ENCODE measurements at places on chromosomes 13 and 19.

GRCh38 chr13:99948907-99949678 is 22.5 kb downstream of the ZIC5 start:
- no peak for DNase-seq
- H3K4me3 ChIP-seq: no peak overlapping the region
- no peak overlapping the region for H3K27ac ChIP-seq

DNA sequence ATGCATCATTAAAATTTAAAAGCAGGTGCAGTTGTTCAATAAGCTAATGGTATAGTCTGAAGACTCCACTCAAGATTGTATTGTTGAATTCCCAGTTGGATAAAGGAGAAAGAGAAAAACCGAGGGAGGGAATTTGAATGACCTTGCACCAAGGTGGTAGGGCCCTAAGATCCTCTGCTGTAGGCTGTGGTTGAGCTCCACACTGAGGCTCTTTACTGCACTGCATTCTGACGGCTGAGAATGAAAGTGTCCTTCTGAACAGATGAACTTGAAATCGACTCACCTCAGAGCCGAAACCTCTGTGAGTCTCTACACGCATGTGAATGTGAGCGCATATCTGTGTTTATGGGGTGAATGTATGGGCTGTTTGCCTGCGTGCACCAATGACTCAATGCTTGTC is 388.9 kb upstream of the DACH1 start:
- H3K4me1 ChIP-seq: no peaks in the 10 kb centered on the region
- DNase-seq: no peak
- H3K4me3 ChIP-seq: no peak overlapping the region
- no peak overlapping the region for H3K27ac ChIP-seq
- H3K27me3 ChIP-seq: no peaks in the 10 kb centered on the region

GRCh38 chr13:31946091-31946770 is 85.3 kb upstream of the FRY start:
- H3K36me3 ChIP-seq: no peaks in the 10 kb centered on the region
- no peak overlapping the region for H3K27ac ChIP-seq
- H3K4me1 ChIP-seq: peaks cover 8% of the 10 kb centered on the region

DNA sequence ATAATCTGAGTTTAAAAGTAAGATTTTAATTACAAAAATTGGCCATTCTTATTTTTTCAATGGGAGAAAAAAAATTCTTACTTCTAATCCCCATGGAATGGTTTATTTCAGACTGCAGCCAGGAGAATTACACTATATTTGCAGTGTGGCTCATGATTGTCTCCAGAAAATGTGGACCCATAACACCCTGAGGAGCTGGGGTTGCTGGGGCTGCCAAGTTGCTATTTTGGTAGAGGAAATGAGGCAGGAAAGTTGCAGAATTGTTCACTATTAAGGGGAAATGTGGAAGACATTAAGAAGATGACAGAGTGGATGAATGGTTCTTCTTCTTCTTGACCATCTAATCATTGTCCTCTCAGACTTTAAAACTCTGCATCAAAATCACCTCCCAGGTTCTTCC is 4.6 kb upstream of the SCEL start:
- no peak overlapping the region for H3K4me3 ChIP-seq
- H3K36me3 ChIP-seq: no peaks in the 10 kb centered on the region
- H3K27ac ChIP-seq: no peak overlapping the region
- H3K4me1 ChIP-seq: no peaks in the 10 kb centered on the region

GRCh38 chr13:27053902-27054595 is 117.6 kb downstream of the USP12 start:
- no peak overlapping the region for H3K4me3 ChIP-seq
- H3K27ac ChIP-seq: peak overlapping the region; percentile 38
- peaks cover 26% of the 10 kb centered on the region for H3K4me1 ChIP-seq
- DNase-seq: no peak
- H3K36me3 ChIP-seq: no peaks in the 10 kb centered on the region

- H3K4me1 ChIP-seq: peaks cover 47% of the 10 kb centered on the region
- DNase-seq: peak; percentile 93
- no peaks in the 10 kb centered on the region for H3K36me3 ChIP-seq
- no peak overlapping the region for H3K4me3 ChIP-seq
- H3K27me3 ChIP-seq: no peaks in the 10 kb centered on the region
- peak overlapping the region; percentile 86 for H3K27ac ChIP-seq
These were observed 197.0 kb downstream of the COL4A1 start for GRCh38 chr13:110109910-110110309.

GRCh38 chr19:56201973-56202372 is at the start of gene ZSCAN5C:
Gene ZSCAN5C, plus strand, starts transcription at chr19:56202273. Its CDS starts 3,641 bp downstream, at chr19:56205914.
- no peaks in the 10 kb centered on the region for H3K4me1 ChIP-seq
- no peak within 1 kb of the TSS for H3K27ac ChIP-seq
- H3K4me3 ChIP-seq: no peak within 1 kb of the TSS

GRCh38 chr19:12232961-12233360 is 61.7 kb downstream of the ZNF44 start:
- no peak overlapping the region for H3K4me3 ChIP-seq
- DNase-seq: no peak
- H3K27me3 ChIP-seq: no peaks in the 10 kb centered on the region
- H3K27ac ChIP-seq: no peak overlapping the region

- DNase-seq: peak; percentile 89
- no peaks in the 10 kb centered on the region for H3K27me3 ChIP-seq
- peaks cover 33% of the 10 kb centered on the region for H3K36me3 ChIP-seq
- peak overlapping the region; percentile 87 for H3K27ac ChIP-seq
- H3K4me3 ChIP-seq: peak overlapping the region; percentile 32
These were observed 15.1 kb downstream of the CCDC97 start for GRCh38 chr19:41324921-41325639.

DNA sequence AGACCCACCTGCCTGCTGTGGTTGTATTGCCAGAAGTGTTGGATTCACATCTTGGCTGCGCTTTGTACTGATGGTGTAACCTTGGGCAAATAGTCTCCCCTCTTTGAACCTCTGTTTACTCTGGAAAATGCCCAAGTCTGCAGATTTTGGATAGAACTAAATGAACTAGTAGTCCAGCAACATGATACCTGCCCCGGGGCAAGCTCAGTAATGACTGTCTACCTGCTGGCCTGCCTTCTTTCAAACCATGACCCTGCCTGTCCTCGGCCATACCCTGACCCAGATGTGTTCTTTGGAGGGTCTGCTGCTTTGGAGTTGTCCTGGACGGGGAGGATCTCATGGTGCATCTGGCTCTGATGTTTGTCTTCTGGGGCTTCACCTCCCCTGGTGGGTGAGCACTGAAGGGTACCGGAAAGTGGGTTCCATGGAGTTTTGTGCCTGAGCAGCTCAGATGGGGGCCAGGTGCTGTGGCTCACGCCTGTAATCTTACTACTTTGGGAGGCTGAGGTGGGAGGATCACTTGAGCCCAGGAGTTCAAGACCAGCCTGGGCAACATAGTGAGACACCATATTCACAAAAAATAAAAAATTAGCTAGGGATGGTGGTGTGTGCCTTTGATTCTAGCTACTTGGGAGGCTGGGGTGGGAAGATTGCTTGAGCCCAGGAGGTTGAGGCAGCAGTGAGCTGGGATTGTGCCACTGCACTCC is 59.5 kb downstream of the TNFRSF19 start:
- H3K4me1 ChIP-seq: no peaks in the 10 kb centered on the region
- H3K27ac ChIP-seq: no peak overlapping the region
- H3K36me3 ChIP-seq: no peaks in the 10 kb centered on the region
- no peaks in the 10 kb centered on the region for H3K27me3 ChIP-seq
- no peak overlapping the region for H3K4me3 ChIP-seq

DNA sequence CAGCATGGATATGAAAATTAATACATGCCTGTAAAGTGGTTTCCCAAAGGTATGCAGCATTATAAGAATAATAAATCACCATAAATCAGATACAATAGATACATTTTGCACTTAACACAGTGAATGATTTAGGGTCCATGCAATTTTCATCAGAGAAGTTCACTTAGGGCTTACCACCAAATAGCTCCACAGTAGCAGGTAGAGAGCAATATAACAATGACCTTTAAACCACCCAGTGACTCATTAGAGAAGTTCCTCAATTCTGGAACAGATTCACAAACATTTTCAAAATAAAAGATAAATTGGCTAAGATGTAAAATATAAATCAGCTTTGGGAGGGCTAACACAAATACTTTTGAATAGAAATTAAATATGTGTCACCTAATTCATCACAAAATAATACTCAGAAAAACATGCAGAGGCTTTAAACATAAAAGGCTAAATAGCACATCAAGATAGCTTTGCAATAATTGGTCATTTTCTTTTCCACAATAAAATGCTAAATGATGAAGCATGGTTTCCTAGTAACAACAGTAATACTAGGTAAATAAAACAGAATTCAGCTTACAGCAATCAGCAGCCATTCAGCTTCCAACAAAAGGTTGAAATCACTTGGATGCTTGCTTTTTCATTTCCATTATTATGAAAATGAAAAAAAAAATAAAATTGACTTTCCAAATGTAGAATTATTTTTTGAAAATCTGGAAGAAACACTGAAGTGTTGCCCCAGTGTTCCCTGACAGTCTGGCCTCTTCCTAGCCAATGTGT is 84.3 kb upstream of the NBEA start:
- DNase-seq: no peak
- H3K4me3 ChIP-seq: no peak overlapping the region
- H3K27ac ChIP-seq: no peak overlapping the region
- H3K27me3 ChIP-seq: no peaks in the 10 kb centered on the region

DNA sequence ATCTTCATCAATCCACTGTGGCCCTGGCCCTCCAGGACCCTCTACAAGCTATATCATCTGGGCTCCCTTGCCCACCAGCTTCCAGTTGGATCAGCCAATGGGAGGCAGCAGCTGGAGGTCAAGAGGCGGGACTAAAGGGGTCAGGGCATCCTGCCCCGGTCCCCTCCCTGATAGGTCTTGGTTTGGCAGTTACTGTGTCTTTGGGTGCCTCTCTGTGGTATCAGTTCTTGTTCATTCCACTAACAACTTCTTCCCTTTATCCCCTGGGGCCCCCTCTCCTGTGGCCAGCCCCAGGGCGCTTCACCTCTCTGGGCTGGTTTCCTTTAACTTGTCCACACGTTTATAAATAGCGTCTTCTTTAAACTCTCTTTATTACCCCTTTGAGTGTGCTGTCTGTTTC is 83.6 kb downstream of the DCT start:
- H3K27me3 ChIP-seq: no peaks in the 10 kb centered on the region
- no peak for DNase-seq
- H3K36me3 ChIP-seq: no peaks in the 10 kb centered on the region
- peaks cover 30% of the 10 kb centered on the region for H3K4me1 ChIP-seq
- peak overlapping the region; percentile 39 for H3K27ac ChIP-seq

DNA sequence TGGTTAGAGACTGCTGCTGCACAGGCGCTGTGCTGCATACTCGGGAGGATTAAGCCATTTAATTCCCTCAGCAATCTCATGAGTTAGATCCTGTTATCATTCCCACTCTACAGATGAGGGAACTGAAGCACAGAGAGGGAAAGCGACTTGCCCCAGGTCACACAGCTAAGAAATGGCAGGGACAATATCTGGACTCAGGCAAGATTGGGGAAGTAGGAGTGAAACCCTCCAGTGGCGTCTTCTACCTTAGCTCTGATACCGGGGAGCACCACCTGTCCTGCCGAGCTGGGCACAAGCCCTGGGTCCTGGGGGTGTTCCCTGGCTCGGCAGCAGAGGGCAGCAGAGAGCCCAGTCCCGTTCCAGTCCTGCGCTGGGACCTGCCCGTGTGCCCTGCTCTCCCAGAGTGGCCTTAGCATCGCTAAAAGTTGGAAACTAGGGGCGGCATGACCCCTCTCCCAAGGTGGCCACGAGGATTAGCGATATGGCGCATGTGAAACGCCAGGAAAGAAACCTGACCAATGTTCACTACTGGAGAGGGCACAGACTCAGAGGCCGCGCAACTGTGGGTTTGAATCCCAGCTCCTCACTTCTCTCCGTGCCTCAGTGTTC is 20.5 kb downstream of the CYTH2 start:
- H3K4me3 ChIP-seq: no peak overlapping the region
- peaks cover 34% of the 10 kb centered on the region for H3K4me1 ChIP-seq
- peak; percentile 85 for DNase-seq
- H3K36me3 ChIP-seq: no peaks in the 10 kb centered on the region
- H3K27ac ChIP-seq: no peak overlapping the region

GRCh38 chr19:53076984-53077383 is 26.2 kb downstream of the ZNF160 start:
- H3K4me3 ChIP-seq: no peak overlapping the region
- no peaks in the 10 kb centered on the region for H3K4me1 ChIP-seq
- H3K27me3 ChIP-seq: no peaks in the 10 kb centered on the region

DNA sequence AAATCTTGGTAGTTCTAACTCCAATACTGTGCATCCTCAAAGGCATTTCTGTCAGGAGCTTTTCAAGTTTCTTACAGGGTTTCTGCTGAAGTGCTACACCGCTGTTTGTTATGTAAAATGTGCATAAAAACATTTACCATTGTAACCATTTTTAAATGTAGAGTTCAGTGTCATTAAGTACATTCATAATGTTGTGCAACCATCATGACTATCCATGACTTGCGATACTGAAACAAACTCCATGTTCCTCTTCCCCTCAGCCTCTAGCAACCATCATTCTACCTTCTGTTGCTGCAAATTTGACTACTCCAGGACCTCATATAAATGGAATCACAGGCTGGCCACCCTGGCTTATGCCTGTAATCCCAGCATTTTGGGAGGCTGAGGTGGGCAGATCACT is 14.4 kb upstream of the SLC25A42 start:
- no peak overlapping the region for H3K27ac ChIP-seq
- H3K27me3 ChIP-seq: no peaks in the 10 kb centered on the region
- no peak for DNase-seq
- H3K36me3 ChIP-seq: peaks cover 29% of the 10 kb centered on the region

- no peak overlapping the region for H3K4me3 ChIP-seq
- no peaks in the 10 kb centered on the region for H3K36me3 ChIP-seq
- no peaks in the 10 kb centered on the region for H3K4me1 ChIP-seq
- no peak overlapping the region for H3K27ac ChIP-seq
- H3K27me3 ChIP-seq: no peaks in the 10 kb centered on the region
These were observed 271.5 kb downstream of the PCDH9 start for GRCh38 chr13:66958611-66959010.

GRCh38 chr13:97695684-97696083 is 257.8 kb upstream of the IPO5 start:
- no peak overlapping the region for H3K4me3 ChIP-seq
- no peak overlapping the region for H3K27ac ChIP-seq

DNA sequence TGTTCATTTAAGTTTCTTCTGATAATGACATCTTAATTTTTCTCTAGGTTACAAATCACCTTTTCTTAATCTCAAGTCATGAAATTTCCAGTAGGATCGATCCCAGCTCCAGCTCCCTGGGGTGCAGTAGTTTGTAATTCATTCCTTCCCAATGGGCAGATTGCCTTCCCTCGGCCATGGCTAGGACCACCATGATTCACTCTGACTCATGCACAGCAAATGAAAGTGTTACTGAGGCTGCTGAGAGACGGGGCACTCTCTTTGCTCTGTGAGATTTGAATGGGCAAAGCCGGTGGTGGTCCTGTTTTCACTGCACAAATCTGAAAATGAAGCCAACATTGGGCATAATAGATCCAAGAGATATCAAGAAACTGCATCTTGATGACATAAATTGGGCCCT is 202.8 kb upstream of the IRS2 start:
- no peaks in the 10 kb centered on the region for H3K36me3 ChIP-seq
- H3K27me3 ChIP-seq: no peaks in the 10 kb centered on the region
- H3K4me3 ChIP-seq: no peak overlapping the region
- no peak overlapping the region for H3K27ac ChIP-seq

GRCh38 chr13:80841414-80841813 is 500.5 kb upstream of the SPRY2 start:
- H3K27me3 ChIP-seq: no peaks in the 10 kb centered on the region
- no peak overlapping the region for H3K4me3 ChIP-seq
- DNase-seq: no peak
- H3K4me1 ChIP-seq: no peaks in the 10 kb centered on the region

Data from sigmoid colon (tissue), 7 donors.